ENCODE measurements at places on chromosomes 1 and 21.

- no peak for DNase-seq
Observed at GRCh38 chr1:54623216-54624007, at the start of gene FAM151A. FAM151A (minus strand) TSS chr1:54623525; CDS start chr1:54623395, 130 bp downstream.

GRCh38 chr1:224615861-224616755, at the start of gene CNIH3:
CNIH3 (plus strand) TSS chr1:224616317; CDS start chr1:224617175, 858 bp downstream.
- DNase-seq: no peak

- no peak for DNase-seq
Observed at GRCh38 chr1:31609514-31610118, 7.9 kb upstream of the HCRTR1 start.

DNA sequence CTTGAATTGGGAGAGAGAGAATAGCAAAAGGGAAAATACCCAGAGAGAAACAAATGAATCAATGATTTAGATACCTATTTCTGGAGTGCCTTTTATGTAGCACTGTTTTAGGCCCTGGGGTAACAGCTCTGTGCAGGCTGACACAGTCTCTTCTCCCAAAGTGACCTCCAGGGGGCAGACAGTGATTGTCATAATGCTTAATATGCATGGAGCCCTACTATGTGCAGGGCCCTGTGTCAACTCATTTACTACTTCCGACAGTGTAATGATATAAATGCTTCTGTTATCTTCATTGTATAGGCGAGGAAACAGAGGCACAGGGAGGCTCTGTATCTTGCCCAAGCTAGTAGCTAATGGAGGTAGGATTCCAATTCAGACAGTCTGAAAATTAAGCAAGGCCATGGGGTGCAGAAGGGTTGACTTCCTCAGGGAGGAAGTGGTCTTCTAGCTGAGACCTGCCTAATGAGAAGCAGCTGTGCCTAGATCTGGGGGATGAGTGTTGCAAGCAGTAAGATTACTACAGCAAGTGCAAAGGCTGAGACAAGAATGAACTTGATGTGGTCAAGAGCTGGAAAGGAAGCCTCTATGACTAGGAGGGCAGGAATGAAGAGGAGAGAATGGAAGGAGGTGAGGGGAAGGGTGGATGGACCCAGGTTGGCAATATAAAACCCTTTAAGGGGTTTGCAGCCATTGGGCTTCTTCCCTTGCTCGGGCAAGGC, 16.2 kb upstream of the SERINC2 start:
- peak; percentile 81 for DNase-seq

DNA sequence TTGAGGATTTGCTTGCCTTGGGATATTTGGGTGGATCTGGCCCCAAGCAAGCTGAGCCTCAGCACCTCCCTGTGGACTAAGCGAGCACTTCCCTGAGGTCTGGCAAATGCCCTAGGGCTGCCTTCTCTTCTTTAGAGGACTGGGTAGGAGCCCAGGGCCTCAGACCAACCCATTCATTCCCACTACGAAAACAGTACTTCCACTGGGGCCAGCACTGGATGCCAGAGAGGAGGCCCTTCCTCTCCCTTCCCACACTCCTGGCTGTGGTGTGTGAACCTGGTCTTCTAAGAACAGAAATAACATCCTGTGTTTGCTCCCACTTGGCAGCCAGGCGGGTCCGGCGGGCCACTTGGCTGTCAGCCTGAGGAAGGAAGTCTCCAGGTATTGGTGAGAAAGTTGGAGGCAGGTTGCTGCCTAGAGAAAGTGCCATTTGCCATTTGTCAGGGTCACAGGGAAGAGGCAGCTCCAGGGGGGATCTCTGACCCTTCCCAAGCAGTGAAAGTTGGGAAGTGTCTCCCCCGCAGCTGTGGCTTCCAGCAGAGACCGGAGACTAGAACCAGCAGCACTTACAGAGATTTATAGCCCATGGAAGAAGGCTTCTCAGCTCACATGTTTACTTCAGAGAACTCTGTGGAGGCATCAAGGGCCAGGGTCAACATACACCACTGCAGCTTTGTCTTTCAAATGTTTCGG, 323.5 kb downstream of the SIPA1L2 start:
- no peak for DNase-seq

DNA sequence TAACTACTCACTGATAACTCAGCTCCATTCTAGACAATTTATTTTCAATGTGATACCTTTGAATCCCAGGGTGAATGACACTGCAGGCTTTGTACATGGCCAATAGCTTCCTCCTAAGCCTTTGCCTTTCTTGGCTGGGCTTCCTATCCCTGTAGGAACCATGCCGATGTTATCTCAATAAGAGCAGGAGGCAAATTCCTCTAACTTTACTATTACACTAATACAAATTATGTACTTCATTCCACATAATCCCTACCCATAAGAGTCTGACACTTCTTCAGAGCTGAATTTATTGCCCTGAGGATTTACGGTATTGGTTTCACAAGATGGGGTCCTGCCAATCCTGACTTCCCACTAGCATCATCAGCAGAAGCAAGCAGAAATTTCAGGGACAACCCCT, 14.0 kb downstream of the TGFBR3 start:
- no peak for DNase-seq

All from AG04450 (cell line).